Thyroid gland (tissue), 4 donors: ENCODE measurements at places on chromosomes 7 and 10. TPM values are rescaled to one million over a fixed set of nuclear protein-coding genes. Genes with fewer than 3 reads are reported as not detected.
A peak's percentile ranks its signal among the peaks of the same experiment; 100 is the strongest.

DNA sequence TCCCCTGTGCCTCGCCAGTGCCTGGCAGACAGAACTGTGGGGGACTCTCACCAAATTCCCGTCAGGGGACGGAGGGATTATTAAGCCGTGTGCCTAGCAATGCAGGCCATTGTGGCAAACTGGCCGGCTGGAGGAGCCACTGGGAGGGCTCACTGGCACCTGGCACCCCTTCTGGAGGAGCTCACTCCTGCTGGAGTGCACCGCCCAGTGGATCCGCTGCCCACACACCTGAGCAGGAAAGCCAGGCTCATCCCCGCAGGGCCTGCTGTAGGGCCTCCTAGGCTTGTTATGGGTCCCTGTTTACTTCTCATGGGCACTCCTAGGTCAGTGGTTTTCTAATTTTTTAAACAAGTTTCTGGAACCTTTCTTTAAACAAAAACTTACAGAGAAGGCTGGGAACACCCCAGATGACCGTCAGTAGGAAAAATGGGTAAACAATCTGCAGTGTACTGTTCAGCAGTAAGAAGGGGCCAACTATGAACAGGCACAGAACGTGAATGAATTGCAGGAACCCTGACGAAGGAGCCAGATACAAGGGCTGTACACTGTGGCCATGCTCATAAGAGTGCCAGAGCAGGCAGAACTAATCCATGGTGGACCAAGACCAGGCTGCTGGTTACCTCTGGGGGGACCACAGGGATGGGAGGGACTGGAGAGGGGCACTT, 64.8 kb downstream of the LANCL2 start:
- peaks cover 4% of the 10 kb centered on the region for H3K4me1 ChIP-seq
- DNase-seq: no peak
- no peaks in the 10 kb centered on the region for H3K27me3 ChIP-seq
- H3K27ac ChIP-seq: no peak overlapping the region

- peak; percentile 85 for DNase-seq
- peaks cover 55% of the 10 kb centered on the region for H3K4me1 ChIP-seq
- peak overlapping the region; percentile 82 for H3K27ac ChIP-seq
Measured at GRCh38 chr10:86523348-86523747, 1.8 kb upstream of the WAPL start.

Gene GTF2IRD1
- 41.1 TPM for total RNA-seq

DNA sequence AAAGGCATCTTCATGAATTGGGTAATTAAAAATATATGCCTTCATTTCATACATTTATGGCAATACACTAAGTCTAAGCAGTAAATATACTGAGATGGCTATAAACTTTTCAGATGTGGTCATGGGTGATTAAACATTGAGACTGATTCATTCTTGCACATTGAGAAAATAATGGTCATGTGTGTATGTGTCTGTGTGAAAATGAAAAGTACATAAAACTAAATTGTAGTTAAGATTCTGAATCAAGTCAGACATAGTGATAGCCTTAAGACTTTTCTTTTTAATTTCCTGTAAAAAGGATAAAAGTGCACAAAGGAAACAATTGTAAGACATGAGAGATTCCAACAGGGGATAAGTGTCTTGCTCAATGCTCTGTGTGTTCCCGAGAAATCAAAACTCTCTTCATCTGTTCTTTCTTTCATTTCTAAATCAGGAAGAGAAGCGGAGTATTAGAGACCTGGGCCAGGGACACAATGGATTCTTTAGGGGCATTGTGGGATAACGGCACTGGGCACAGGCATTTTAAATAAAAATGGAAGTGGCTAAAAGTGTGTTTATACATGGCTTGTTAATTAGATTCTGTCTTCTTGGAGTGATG, 69.8 kb upstream of the AGR3 start:
- no peaks in the 10 kb centered on the region for H3K36me3 ChIP-seq
- H3K4me3 ChIP-seq: no peak overlapping the region
- no peak for DNase-seq
- peak overlapping the region; percentile 76 for H3K27ac ChIP-seq
- peaks cover 24% of the 10 kb centered on the region for H3K4me1 ChIP-seq
- H3K27me3 ChIP-seq: no peaks in the 10 kb centered on the region

Gene NPFFR1
- not detected for total RNA-seq

- no peaks in the 10 kb centered on the region for H3K36me3 ChIP-seq
- DNase-seq: no peak
- H3K4me1 ChIP-seq: no peaks in the 10 kb centered on the region
- H3K4me3 ChIP-seq: no peak overlapping the region
- no peaks in the 10 kb centered on the region for H3K27me3 ChIP-seq
Measured at GRCh38 chr7:135247746-135248471, 14.3 kb downstream of the STRA8 start.

Gene GIMAP5
- 25.3 TPM for total RNA-seq

GRCh38 chr10:70602665-70603448, at the start of gene PRF1:
Gene PRF1 (minus strand): TSS chr10:70602741. CDS start chr10:70600902, 1,839 bp downstream.
- DNase-seq: no peak
- H3K27me3 ChIP-seq: no peaks in the 10 kb centered on the region
- no peaks in the 10 kb centered on the region for H3K4me1 ChIP-seq
- no peak within 1 kb of the TSS for H3K27ac ChIP-seq

- no peaks in the 10 kb centered on the region for H3K27me3 ChIP-seq
- H3K4me3 ChIP-seq: no peak overlapping the region
- H3K4me1 ChIP-seq: no peaks in the 10 kb centered on the region
- no peaks in the 10 kb centered on the region for H3K36me3 ChIP-seq
Measured at GRCh38 chr10:115827231-115828009, 445.6 kb downstream of the GFRA1 start.

GRCh38 chr10:119444866-119445265, 97.7 kb downstream of the RGS10 start:
- DNase-seq: no peak
- H3K4me1 ChIP-seq: peaks cover 23% of the 10 kb centered on the region
- H3K36me3 ChIP-seq: no peaks in the 10 kb centered on the region
- H3K27me3 ChIP-seq: no peaks in the 10 kb centered on the region
- no peak overlapping the region for H3K27ac ChIP-seq
- H3K4me3 ChIP-seq: no peak overlapping the region

Gene KLF14
- total RNA-seq: not detected

- H3K27ac ChIP-seq: no peak overlapping the region
- H3K4me3 ChIP-seq: no peak overlapping the region
- no peaks in the 10 kb centered on the region for H3K4me1 ChIP-seq
- DNase-seq: no peak
- no peaks in the 10 kb centered on the region for H3K36me3 ChIP-seq
- H3K27me3 ChIP-seq: no peaks in the 10 kb centered on the region
Measured at GRCh38 chr7:140981951-140982350, 32.8 kb downstream of the MRPS33 start.

DNA sequence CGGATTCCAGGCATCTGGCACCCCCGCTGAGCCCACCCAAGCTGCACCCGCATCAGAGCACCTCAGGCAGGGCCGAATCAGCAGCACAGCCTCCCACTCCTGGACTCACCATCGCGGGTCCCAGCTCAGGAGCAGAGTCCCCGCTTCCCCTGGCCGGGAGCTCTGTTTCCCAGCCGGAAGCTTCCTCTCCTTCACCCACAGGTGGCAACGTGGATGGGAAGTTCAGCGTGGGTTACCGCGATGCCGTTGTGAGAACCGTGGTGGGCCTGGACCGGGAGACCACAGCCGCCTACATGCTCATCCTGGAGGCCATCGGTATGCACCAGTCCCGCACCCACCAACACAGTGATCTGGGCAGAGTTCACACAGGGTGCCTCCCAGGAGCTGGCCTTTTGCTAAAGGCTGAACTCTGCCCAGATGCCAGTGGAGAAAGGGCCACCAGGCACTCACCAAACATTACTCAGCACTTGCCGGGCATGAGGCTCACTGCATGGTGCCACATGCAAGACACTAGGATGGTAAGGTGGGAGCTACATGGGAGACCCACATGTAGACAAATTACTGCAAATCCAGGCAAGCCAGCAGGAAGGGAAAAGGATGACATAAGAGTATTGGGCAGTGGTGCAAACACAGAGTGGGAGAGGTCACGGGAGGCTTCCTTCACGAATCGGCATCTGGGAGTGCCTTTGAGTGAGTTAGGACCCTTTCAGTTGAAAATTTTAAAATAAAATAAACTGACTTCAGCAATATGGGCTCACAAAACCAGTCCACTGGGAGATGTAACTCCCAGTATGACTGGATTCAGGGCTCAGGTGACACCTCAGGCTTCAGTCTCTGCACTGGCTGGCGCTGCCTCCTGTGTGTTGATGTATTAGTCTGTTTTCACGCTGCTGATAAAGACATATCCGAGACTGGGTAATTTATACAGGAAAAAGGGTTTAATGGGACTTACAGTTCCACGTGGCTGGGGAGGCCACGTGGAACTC, 10.4 kb downstream of the C10orf105 start:
- H3K27me3 ChIP-seq: no peaks in the 10 kb centered on the region
- peaks cover 12% of the 10 kb centered on the region for H3K4me1 ChIP-seq
- no peaks in the 10 kb centered on the region for H3K36me3 ChIP-seq

GRCh38 chr10:14074062-14074884, 256.5 kb downstream of the FRMD4A start:
- H3K36me3 ChIP-seq: no peaks in the 10 kb centered on the region
- DNase-seq: peak; percentile 99
- H3K4me1 ChIP-seq: peaks cover 15% of the 10 kb centered on the region
- no peaks in the 10 kb centered on the region for H3K27me3 ChIP-seq
- H3K27ac ChIP-seq: peak overlapping the region; percentile 56

Gene RTKN2
- total RNA-seq: not detected

GRCh38 chr10:132329565-132330485, 2.2 kb upstream of the LRRC27 start:
- H3K27ac ChIP-seq: no peak overlapping the region
- DNase-seq: no peak
- H3K4me1 ChIP-seq: peaks cover 10% of the 10 kb centered on the region
- H3K4me3 ChIP-seq: no peak overlapping the region
- H3K27me3 ChIP-seq: no peaks in the 10 kb centered on the region
- H3K36me3 ChIP-seq: no peaks in the 10 kb centered on the region

DNA sequence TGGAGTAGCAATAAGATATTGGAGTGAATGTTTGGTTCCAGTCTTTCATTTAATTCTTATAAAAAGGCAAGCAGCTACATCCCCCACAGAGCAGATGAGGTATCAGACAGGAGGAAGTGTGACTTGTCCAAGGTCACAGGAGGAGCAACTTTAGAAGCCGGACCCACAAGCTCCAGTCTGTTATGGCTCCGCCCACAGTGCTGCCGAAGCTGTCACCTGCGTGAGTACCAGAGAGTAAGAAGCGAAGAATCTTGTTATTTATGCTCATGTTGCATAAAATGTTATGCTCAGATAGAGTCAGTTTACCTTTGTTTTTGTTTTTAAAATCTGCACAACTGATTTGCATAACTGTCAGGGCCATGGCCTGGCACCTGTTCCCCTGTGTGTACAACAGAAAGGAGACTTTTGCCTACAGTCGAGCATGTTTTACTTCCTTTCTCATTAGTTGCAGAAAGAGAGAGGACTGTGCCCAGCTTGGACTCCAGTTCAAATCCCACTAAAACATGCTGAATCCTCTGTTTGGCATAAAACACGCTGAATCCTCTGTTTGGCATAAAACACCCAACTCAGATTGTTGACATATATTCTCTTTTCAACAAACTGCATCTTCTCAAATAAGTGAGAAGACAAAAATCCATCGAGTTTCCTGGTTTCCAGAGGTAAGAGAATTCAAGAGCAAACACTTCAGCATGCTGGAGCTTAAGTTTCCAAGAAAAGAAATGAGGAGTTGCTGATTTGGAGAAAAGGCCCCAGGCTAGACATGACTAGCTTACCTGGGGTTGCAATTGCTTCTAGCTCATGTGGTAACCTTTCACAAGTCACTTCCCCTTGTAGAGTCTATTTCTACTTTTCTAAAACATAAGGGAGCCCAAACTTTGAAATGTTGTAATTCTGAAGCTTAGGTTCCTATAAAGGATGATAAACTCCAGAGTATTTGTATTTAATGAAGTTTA, 409.8 kb upstream of the ZMIZ1 start:
- H3K36me3 ChIP-seq: no peaks in the 10 kb centered on the region
- no peak overlapping the region for H3K4me3 ChIP-seq
- no peaks in the 10 kb centered on the region for H3K27me3 ChIP-seq

DNA sequence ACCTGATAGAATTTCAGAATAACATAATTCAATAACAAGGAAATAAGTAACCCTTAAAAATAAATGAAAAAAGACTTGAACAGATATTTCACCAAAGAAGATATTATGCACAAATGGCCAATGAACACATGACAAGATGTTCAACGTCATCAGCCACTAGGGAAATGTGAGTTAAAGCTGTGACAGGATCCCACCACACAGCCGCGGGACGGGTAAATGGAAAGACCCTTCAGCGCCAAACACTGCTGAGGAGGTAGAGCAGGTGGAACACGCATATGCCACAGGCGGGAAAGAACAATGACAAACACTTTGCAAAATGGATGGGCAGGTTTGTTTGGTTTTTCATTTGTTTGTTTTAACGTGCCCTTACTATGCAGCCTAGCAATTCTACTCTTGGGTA, 86.1 kb upstream of the RNF32 start:
- DNase-seq: no peak
- no peaks in the 10 kb centered on the region for H3K4me1 ChIP-seq
- no peaks in the 10 kb centered on the region for H3K27me3 ChIP-seq
- no peak overlapping the region for H3K27ac ChIP-seq
- no peak overlapping the region for H3K4me3 ChIP-seq

DNA sequence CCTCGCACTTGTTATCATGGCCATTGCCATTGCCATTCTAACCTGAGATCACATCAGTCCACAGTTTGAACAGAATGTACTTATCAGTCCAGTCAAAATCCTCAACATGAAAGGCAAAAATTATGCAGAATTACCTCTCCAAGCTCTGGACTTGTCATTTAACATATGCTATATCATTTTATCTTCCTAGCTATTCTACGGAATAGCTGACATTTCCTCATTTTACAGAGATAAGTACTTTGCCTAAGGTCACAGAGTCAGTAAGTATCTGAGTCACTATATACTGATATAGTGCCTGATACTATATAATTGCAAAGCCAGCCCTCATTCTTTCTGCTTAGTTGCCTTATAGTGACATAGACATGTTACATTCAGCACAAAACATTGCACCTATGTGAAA, 456.9 kb upstream of the GHITM start:
- no peaks in the 10 kb centered on the region for H3K27me3 ChIP-seq
- no peak overlapping the region for H3K4me3 ChIP-seq
- no peak for DNase-seq
- H3K36me3 ChIP-seq: no peaks in the 10 kb centered on the region
- H3K27ac ChIP-seq: no peak overlapping the region

Gene ZNF789
- 9.8 TPM for total RNA-seq

- H3K4me1 ChIP-seq: no peaks in the 10 kb centered on the region
- DNase-seq: no peak
- H3K27ac ChIP-seq: no peak overlapping the region
- no peak overlapping the region for H3K4me3 ChIP-seq
Measured at GRCh38 chr7:87715545-87715944, 87.3 kb downstream of the RUNDC3B start.

- no peaks in the 10 kb centered on the region for H3K4me1 ChIP-seq
- H3K36me3 ChIP-seq: no peaks in the 10 kb centered on the region
- no peaks in the 10 kb centered on the region for H3K27me3 ChIP-seq
- H3K4me3 ChIP-seq: no peak overlapping the region
- H3K27ac ChIP-seq: no peak overlapping the region
Measured at GRCh38 chr7:29297194-29297890, 102.8 kb downstream of the CHN2 start.

Gene CHRM2
- total RNA-seq: not detected

Gene UFSP1
- total RNA-seq: 8.6 TPM
